ENCODE measurements at places on chromosomes 1 and 21. TPM values are rescaled to one million over a fixed set of nuclear protein-coding genes. Genes with fewer than 3 reads are reported as not detected.
A peak's percentile ranks its signal among the peaks of the same experiment; 100 is the strongest.

DNA sequence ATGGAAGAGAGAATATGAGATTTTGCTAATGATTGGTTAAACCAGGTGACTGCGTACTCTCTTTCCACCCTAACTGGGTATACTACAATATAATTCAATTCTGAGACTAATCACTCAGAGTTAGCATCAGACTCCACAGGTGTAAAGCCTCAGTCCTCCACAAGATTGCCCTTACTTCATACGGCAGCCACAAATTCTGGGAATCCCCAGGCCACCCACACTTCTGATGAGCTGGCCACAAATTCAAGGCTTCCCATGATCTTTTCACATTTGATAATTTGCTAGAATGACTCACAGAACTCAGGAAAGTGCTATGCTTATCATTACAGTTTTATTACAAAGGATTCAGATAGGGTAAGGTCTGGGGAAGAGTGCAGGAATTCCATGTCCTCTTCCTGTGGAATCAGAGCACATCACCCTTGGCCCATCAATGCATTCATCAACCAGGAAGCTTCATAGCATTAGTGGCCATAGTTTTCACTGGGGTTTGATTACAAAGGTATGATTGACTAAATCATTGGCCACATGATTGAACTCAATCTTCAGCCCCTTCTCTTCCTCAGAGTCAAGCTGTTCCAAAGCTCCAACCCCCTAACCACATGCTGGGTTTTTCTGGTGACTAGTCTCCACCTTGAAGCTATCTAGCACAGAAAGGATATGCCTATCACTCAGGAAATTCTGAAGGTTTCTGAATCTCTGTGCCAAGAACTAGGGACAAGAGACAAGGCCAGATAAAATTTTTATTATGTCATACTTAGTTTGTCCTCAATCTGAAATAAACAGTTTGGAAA, 131.7 kb downstream of the HHIPL2 start:
- peak; percentile 65 for DNase-seq

DNA sequence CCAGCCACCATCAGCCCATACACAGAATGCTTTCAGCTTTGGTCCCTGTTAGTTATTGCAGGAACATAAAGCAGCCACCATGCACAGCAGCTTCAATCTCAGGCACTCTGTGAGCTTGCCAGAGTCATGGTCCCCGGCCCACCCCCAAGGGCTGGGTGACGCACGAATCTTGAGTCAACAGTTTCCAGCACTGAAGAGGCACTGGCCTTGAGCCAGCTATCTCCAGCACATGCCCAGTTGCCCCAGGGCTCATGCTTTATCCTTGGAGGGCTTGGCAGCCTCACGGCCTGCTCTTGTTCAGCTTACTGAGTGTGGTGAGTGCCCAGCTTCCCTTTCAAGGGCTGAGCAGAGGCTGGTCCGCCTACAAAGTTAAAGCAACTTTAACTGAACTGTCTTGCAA, 200.7 kb upstream of the RAB4A start:
- no peak for DNase-seq

DNA sequence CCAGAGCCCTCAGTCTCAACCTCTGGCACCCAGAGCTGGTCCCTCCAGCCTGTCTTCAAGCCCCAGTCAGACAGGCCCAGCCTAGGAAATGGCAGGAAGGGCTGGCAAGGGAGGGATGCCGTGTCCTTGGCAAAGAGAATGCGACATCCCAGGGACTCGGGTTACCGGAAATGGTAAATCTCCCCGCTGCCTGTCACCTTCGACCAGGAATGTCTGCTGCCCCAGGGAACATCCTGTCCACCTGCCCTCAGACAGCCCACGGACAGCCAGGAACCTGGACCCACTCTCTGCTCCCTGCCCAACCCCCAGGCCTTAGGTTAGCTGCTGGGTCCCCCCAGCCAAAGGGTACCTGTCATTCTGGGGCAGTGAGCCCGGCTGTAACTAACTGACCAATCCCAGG, 23.9 kb downstream of the HSPG2 start:
- DNase-seq = no peak

- DNase-seq = no peak
These were observed 404.5 kb upstream of the ADAMTS5 start for GRCh38 chr21:27371115-27371974.

- no peak for DNase-seq
These were observed 25.7 kb downstream of the CNST start for GRCh38 chr1:246591958-246592357.

DNA sequence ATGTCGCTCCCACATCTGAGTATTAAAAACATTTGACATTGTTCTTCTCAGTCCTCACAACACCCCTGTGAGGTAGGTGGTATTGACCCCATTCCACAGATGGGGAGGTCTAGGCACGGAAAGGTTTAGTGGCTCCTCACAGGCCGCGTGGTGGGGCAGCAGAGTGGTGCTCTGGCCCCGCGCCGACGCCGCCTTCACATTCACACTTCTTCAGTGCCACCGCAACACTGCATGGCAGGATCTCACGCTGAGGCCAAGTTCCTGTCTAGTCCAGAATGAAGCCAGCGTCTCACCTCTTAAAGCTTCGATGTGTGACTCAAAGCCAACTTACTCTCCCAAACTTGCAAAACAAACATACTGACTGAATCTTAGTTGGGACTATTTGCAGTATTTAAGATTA, 12.1 kb downstream of the ICMT start:
- DNase-seq = no peak

Gene TTF2
- 104 TPM for total RNA-seq

- DNase-seq = peak; percentile 4
These were observed 22.4 kb upstream of the KCNA2 start for GRCh38 chr1:110628323-110629105.
